ENCODE measurements at places on chromosomes 3 and 15. TPM values are rescaled to one million over a fixed set of nuclear protein-coding genes. Genes with fewer than 3 reads are reported as not detected.

The AP3S2 gene
- 35.6 TPM for total RNA-seq

The LNP1 gene
- 2.8 TPM for total RNA-seq

The PARP15 gene
- 1.6 TPM for total RNA-seq

The GOLGA8N gene
- 8.8 TPM for total RNA-seq

The RBM15B gene
- 18.6 TPM for total RNA-seq

The PPP2R3A gene
- total RNA-seq, result 60.1 TPM

GRCh38 chr15:75049392-75049791, 26.0 kb downstream of the PPCDC start:
- peak; percentile 82 for DNase-seq

DNA sequence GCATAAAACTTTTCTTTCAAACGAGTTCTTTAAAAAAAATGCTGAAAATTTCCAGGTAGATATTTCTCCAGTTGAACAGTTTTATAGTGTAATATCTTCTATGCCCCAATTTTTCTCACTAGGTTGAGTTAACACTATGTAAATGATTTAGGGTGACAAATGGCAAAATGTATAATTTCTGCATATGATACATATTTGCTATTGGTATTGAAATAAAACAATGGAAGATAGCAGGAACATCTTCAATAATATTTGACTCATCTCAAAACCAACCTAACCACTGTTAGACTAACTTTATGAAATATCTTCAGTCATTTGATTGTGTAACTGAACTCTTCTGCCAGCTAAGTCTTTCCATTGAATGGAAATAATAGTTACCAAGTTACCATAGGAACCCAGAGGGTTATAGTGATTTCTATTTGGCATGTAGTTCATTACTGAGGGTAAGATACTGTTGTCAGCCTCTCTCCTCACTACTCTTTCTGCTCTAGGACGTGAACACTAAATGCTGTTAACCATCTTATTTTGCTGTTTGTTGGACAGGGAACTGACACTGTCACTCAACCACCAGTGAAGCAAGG, 824.7 kb upstream of the NECTIN3 start:
- no peak for DNase-seq

DNA sequence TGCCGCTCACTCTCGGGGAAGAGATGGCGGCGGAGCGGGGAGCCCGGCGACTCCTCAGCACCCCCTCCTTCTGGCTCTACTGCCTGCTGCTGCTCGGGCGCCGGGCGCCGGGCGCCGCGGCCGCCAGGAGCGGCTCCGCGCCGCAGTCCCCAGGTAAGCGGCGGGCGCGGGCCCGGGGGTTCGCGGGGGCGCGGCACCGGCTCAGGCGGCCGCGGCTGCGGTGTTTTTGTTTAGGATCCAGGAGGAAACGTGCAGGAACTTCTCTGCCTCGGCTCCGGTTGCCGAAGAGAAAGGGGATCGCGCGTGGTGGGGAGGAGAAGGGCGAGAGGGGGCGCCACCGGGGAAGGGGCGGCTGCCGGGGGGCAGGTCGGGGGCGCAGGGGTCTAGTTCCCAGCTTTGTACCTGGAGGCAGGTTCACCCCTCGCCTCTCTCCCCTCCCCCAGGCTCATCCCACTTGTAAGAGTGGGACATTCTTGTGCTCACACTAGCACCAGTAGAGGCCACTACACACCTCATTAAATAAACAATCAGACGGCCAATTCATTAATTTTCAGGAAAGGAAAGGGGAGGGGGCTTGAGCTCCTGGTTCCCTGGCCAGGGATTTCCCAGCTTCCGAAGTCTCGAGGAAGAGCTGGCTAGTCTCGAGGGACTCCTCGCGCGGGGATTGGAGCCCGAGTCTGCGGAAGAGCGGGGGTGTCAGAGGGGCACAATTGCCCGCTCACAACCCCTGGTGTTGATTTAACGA, 562 bp downstream of the NEO1 start:
- peak; percentile 30 for DNase-seq

DNA sequence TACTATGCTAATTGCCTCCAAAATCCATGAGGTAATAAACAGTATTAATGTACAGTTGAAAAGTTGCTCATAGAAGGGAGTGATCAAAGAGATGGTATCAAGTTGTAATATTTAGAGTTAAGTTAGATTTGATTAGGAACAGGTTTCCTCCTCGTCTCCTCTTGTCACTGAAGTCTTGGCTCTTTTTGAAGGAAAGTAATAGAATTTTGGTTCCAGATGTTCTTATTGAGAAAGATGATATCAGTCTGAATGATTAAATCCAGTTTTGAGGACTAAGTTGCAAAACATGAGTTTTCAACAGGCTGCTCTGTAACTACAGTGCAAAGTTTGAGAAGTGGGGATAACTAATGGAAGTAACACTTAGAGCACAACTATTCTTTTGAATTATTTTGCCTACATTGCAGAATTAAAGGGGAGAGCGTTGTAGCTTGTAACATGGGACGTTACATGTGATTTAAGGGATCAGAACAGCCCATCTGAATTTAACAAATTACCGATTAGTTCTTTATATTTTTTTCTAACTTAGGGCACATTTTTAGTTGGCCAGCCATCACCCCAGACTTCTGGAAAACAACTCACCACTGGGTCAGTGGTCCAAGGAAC, 48.3 kb downstream of the MAP6D1 start:
- no peak for DNase-seq

DNA sequence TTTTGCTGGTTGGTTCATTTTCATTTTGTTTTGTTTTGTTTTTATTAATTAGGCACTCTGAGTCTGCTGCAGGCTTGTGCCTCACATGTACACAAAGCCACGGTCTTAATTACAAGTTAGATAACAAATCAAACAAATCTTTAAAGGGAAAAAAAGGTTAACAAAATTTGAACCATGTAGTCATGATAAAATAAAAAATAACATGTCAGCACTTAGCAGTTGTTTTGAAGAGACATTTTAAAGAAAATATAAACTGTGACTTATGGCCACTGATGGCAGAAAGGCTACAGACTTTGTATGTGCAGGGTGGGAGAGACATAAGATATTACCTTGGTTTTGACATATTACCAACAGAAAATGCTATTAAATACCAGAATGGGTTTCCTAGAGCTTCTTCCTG, 1035.4 kb downstream of the TUSC7 start:
- DNase-seq, result no peak

GRCh38 chr15:38691965-38692788, 127.6 kb upstream of the RASGRP1 start:
- DNase-seq, result no peak

DNA sequence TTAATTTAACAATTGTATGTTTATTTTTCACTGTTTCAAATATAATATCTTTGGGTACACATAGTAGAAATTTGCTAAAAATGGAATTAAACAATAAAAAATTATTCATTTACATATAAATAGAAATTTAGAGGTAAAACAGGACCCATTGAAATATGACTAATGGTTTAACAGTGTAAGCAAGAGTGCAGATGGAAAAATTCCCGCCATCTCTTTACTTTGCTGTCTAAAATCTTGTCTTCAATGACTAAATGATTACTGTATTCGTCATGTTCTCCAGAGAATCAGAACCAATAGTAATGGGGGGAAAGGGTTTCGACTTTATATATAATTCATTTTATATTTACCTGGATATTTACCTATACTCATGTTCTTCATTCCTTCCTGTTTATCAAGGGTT, 163.1 kb downstream of the IL1RAP start:
- no peak for DNase-seq

- no peak for DNase-seq
Observed at GRCh38 chr3:130627143-130627855, 110.3 kb downstream of the COL6A6 start.

DNA sequence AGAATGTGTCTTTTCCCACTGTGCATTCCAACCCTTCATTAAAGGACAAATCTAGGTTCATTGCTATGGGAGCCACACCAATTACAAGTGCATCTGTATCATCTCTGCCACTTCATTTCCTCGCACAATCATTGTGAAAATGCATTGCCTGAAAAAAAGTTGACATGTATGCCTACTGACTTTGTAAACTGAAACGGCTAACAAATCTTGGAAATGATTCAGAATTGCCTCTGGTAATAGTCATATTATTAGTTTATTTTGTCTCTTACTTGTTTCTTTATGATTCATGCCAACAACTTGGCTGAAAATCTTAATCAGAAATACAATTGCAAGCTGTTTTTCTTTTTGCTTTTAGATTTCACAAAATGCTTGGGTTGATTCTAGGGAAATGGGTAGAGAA, 497.1 kb downstream of the ZIC1 start:
- no peak for DNase-seq

- DNase-seq, result no peak
Observed at GRCh38 chr15:79549196-79549595, 117.1 kb downstream of the MINAR1 start.

- no peak for DNase-seq
Observed at GRCh38 chr3:149621218-149622005, 36.4 kb downstream of the WWTR1 start.

DNA sequence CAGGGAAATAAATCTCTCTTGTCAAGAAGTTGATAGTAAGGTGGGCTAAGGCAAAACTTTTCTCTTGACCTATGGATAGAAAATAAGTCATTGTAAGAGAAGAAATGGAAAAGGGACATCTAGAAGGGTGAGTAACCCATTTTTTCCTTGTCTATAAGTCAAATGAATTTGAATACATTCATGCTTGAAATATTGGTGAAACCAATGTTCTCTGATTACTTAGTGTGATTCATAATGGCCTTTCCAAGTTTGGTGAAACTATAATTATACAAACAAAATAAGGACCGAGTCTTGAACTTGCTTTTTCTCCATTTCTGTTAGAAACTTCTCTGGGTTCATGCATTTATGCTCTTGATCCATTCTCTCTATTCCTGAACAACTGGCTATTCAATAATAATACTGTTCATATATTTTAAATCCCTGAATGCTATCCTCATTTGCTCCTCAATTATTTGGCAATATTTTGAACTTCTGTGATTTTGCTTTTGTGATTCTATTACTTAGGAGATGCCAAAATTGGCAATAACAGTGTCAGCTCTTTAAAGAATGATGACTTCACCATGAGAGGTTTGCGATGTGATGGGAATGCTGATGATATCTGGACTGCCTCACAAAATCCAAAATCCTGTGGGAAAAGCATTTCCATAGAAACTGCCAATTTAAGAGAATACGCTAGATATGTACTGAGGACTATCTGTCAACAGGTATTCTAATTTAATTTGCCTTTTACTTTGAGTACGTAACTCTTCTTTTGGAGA, 12.3 kb downstream of the P2RY12 start:
- no peak for DNase-seq

- DNase-seq, result no peak
Observed at GRCh38 chr3:4756057-4756775, 223.0 kb upstream of the BHLHE40 start.

GRCh38 chr3:125608419-125608818, 13.1 kb upstream of the OSBPL11 start:
- no peak for DNase-seq

- peak; percentile 33 for DNase-seq
Observed at GRCh38 chr3:73141525-73141924, 80.1 kb downstream of the EBLN2 start.
